ENCODE measurements at places on chromosomes 16 and 17.

DNA sequence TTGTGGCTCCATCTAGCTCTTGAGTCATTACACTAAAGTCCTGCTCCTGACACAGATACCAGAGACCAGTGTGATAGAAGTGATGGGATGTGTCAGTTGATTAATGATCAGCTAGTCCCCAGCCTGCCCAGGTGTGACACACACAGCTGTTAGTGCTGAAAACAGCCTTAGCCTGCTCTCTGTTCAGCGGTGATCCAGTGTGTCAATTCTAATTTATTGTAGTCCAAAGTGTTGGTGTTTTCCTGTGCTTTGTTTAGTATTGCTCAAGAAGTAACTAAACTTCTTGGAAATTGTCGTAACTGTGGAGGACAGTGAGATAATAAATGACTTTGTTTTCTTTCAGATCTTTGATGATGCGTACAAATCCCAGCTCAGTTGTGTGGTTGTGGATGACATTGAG is 92.3 kb downstream of the WNT3 start:
- no peak for DNase-seq

- no peak for DNase-seq
These were observed 31.9 kb upstream of the CBX4 start for GRCh38 chr17:79871131-79871530.

DNA sequence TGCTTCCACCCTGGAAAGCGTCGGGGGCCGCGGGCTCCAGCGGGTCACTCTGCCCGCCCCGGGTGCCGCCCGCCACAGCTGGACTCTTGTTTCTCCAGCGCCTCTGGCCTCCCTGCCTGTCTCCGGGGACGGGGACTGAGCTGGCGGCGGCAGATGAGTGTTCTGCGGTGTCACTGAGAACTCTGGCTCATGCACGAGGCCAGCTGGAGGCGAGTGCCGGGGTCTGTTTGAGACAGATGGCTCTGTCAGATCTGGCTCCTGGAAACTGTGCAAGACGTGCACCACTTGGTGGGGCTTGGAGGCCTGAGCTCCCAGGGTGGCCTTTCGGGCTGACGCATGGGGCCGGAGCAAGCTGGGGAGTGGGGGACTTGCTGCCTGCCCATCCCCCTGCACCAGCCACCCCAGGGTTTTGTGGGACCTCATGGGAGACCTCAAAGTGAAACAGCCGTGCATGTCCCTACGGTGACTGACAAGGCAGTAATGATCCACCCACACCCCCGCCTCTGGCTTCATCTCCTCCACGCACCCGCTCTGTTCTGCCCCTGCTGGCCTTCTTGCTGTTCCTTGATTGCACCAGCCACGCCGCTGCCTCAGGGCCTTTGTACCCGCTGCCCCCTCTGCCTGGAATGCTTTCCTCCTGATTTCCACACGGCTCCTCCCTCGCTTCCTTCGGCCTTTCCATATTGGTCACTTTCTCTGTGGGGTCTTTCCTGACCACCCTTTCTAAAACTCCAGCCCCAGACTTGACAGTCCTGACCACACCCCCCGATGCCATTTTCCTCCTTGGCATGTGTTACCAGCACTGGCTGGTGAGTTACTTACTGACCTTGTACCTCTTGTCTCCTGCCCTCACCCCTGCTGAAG is 174.9 kb upstream of the CIBAR2 start:
- no peak for DNase-seq

GRCh38 chr16:47142486-47142820 is 1.3 kb downstream of the NETO2 start:
- no peak for DNase-seq

DNA sequence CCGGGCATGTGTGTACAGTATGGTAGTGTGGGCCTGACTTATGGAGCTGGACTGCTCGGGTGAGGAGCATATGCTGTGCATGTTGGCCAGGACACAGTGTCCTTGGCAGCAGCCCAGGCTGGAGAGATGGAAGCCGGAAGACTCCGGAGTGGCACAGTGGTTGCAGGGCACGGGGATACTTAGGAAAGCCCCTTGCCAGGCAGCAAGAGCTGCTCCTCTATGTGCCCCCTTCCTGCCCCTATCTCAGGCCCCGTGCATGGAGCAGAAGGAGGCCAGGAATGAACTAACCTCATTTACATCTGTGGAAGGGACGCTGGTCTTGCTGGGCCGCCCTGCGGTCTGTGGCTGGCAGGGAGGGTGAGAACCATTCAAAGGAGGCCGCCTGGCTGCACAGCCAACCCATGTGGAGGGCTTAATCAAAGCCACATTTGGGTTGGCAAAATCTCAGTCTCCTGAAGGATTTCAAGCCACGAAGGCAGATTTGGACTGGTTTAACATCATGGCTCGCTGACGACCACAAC is 32.2 kb upstream of the RCVRN start:
- DNase-seq: no peak

DNA sequence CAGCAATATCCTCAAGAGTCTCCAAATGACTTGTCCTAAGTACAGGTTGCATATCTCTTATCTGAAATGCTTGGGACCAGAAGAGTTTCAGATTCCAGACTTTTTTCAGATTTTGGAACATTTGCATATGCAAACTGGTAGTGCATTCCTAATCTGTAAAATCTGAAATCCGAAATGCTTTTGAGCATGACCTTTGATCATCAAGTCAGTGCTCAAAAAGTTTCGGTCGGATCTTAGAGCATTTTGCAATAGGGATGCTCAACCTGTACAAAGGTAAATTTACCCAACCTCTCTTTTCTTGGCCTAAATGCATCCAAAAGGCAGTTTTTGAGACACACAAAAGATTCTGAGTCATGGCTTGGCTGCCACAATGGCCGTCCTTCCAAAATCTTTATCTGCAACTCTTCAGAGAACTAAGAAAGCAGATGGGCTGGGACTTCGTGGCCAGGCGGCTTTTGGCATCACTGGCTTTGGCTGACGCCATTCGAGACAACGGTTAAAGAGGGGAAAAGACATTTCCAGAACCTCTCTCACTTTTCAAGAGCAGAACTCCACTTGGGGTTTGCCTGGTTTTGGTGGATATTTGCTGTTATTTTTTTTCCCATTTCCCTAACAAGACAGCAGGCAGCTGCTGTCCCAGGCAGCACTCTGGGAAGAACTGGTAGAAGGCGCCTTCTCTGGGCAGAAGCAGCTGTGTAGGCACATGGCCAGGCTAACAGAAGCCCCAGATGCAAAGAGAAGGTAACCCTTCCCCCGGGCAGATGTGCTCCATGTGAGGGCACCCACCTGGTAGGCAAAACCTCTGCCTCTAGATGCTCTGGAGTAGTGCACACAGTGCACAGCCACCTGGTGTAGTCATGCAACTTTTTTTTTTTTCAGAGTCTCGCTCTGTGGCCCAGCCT is 8.9 kb downstream of the CPPED1 start:
- no peak for DNase-seq

- no peak for DNase-seq
These were observed 45.6 kb downstream of the RMI2 start for GRCh38 chr16:11390573-11391495.

GRCh38 chr16:1378087-1378803 is 26.5 kb downstream of the GNPTG start:
- no peak for DNase-seq

DNA sequence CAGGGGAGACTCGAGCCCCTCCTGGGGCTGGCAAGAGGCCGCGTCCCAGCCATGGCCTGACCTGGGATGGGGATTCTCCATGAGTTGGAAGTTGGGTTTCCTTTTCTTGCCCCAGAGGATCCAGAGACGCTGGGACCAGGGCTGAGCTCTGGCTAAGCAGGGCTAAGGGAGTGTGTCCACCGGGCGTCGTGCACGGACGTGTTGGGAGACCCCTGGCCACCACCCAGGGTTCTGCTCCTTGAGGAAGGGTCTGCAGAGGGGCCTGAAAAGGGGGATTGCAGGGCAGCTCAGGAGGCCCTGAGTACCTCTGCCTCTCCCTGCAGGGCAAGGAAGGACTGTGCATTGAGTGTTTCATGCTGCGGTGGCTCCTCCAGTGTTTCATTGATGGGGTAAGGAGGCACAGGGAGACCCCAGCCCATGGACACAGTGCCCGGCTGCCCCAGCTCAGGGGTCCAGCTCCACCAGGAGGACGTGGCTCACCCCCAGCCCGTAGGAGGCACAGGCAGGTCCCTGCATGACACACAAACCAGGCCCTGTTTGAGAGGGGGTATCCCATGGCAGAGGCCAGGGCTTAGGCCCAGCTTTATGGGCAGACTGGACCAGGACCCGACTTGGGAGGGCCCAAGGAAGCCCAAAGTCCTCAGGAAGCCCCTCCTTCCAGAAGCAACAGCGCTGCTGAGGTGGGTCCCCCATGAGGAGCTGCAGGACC is 47.5 kb downstream of the USP22 start:
- no peak for DNase-seq

- DNase-seq: no peak
These were observed 6.3 kb upstream of the XPO6 start for GRCh38 chr16:28218109-28218508.

GRCh38 chr16:88650749-88651275 is at the start of gene CYBA:
TSS of gene CYBA (minus strand) at chr16:88651053. CDS start at chr16:88651013, 40 bp downstream.
- no peak for DNase-seq

GRCh38 chr16:57123216-57123973 is 31.0 kb downstream of the CPNE2 start:
- no peak for DNase-seq

DNA sequence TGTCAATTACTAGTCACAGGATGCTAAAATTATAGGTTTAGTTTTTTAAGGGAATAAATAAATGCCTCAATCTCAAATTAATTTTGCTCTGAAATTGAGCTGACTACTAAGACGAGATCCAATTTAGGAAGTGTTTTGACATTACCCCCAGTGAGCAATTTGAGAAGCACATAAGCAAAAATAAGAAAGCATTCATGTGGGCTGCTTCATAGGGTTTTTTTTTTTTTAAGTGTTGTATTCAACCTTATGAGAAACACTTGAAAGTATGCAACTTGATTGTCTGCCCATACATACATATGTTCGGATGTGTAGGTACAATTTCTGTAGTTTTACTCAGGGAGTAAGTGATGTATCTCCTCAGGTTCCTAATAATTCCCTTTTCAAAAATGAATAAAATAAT is 77.6 kb downstream of the PRKCA start:
- DNase-seq: no peak

Data from vagina (tissue), 2 donors.